Muscle of leg (tissue), 16 donors: ENCODE measurements at places on chromosomes 5 and 9. TPM values are rescaled to one million over a fixed set of nuclear protein-coding genes. Genes with fewer than 3 reads are reported as not detected.

DNA sequence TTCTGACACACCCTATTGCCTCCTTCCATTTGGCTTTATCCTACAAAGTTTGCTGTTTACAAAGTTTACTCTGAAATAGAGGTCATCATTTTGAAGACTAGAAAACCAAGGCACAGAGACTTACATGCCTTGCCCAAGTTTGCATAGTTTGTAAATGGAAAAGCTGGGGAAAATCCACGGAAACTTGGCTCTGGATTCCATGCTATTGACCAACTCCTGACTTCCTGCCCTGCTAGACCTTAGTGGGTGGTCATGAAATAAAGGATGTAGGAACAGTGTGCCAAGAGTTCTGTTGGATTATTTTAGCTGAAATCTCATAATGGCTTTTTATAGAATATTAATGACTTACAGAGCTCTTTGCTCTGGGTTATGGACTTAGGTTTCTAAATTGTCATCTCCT lies 69.5 kb downstream of the GRIA1 start:
- H3K36me3 ChIP-seq = no peaks in the 10 kb centered on the region
- H3K4me3 ChIP-seq = no peak overlapping the region
- H3K27me3 ChIP-seq = no peaks in the 10 kb centered on the region
- peak; percentile 7 for DNase-seq
- no peak overlapping the region for H3K27ac ChIP-seq
- H3K4me1 ChIP-seq = no peaks in the 10 kb centered on the region

GRCh38 chr9:16959391-16959790 lies 88.9 kb upstream of the BNC2 start:
- no peaks in the 10 kb centered on the region for H3K27me3 ChIP-seq
- H3K27ac ChIP-seq = no peak overlapping the region
- DNase-seq = no peak
- no peak overlapping the region for H3K4me3 ChIP-seq
- no peaks in the 10 kb centered on the region for H3K4me1 ChIP-seq

GRCh38 chr5:60395712-60396329 lies 304.1 kb downstream of the DEPDC1B start:
- no peaks in the 10 kb centered on the region for H3K4me1 ChIP-seq
- H3K4me3 ChIP-seq = no peak overlapping the region
- no peaks in the 10 kb centered on the region for H3K27me3 ChIP-seq
- no peak overlapping the region for H3K27ac ChIP-seq

Gene IL5
- polyA plus RNA-seq = not detected
